Brain pericyte (primary cell): ENCODE measurements at places on chromosomes 7 and 10.

DNA sequence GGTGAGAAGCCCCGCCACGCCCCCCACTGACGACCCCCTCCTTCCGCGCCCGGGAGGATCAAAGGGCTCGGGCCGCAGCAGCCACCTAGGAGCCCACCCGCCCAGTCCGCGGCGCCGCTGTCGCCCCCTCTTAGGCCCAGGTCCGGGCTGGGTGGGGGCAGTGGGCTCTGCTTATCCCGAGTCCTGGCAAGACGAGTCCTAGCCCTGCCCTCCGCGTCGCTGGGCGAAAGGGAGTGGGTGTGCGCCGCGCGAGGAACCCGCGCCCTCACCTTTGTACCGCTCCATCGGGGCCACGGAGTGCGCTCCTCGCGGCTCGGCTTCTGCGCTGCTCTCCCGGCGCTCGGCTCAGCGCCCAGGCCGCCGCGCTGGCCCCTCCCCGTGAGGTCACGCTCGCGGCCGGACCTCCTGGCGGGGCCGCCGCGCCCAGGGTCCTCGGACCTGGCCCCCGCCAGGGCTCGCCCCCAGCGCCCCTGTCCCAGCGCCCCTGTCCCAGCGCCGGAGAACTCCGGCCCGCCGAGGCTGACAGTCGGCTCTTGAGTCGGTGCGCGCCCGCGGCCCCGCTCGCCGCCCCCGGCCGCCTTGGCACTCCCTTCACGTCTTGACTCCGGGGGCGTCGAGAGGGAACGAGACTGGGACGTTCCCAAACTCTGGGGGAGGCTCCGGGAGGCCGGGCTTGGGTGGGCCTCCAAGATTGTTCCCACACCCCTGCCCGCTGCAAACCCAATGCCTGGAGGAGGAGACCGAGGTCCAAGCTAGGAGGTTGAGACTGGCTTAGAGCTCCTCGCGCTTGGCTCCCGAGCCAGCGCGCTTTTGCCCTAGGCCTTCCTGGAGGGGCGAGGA, at the start of gene AFAP1L2:
Gene AFAP1L2 (minus strand): TSS at position 332 of the 840 bp plus-strand sequence. CDS start 47 bp downstream, at position 285.
- no peak for DNase-seq

GRCh38 chr10:88906921-88907320, 26.9 kb downstream of the STAMBPL1 start:
- no peak for DNase-seq

DNA sequence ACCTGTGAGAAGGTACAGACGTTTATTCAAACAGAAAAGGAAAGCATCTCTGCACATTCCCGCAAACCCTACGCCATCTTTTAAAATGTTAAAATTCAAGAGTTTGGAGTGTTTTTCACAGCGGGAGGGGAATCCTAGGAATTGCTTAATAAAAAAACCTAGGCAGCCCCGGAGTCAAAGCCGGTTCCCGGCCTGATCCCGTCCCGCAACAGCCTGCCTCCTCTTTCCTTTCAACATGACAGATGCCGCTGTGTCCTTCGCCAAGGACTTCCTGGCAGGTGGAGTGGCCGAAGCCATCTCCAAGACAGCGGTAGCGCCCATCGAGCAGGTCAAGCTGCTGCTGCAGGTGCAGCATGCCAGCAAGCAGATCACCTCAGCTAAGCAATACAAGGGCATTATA, 123.0 kb upstream of the VSTM2A start:
- DNase-seq = no peak

- DNase-seq = no peak
These were observed 3.0 kb downstream of the AFAP1L2 start for GRCh38 chr10:114401195-114401791.

DNA sequence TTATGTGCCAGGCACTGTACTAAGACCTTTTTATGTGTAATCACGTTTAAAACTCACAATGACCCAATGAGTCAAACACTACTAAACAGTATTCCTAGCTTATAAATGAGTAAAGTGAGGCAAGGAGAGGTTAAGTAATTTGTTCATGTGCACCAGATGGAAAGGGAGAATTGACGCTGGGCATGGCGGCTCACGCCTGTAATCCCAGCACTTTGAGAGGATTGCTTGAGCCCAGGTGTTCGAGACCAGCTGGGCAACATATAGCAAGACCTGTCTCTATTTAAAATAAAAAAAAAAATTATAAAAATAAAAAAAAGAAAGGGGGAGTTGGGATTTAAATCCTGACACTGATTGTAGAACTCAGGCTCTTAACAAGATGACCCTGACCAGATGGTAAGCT, 46.7 kb upstream of the DLG5 start:
- DNase-seq = no peak
